ENCODE measurements at places on chromosomes 3 and 15.

- H3K4me3 ChIP-seq = no peak overlapping the region
- DNase-seq = no peak
- H3K27ac ChIP-seq = no peak overlapping the region
- H3K36me3 ChIP-seq = no peaks in the 10 kb centered on the region
Measured at GRCh38 chr3:161348796-161349400, 22.4 kb downstream of the SPTSSB start.

GRCh38 chr3:197408177-197408957, 110.0 kb upstream of the DLG1 start:
- H3K27me3 ChIP-seq = no peaks in the 10 kb centered on the region
- no peak for DNase-seq
- no peak overlapping the region for H3K27ac ChIP-seq

GRCh38 chr15:88250826-88251225, 5.7 kb downstream of the NTRK3 start:
- no peaks in the 10 kb centered on the region for H3K36me3 ChIP-seq
- H3K4me1 ChIP-seq = peaks cover 6% of the 10 kb centered on the region
- no peak overlapping the region for H3K27ac ChIP-seq
- H3K4me3 ChIP-seq = no peak overlapping the region

GRCh38 chr3:13276438-13277195, 143.5 kb downstream of the NUP210 start:
- DNase-seq = no peak
- H3K36me3 ChIP-seq = no peaks in the 10 kb centered on the region
- H3K4me3 ChIP-seq = no peak overlapping the region
- H3K4me1 ChIP-seq = peaks cover 14% of the 10 kb centered on the region

GRCh38 chr3:25027650-25028049, 400.4 kb upstream of the RARB start:
- H3K4me3 ChIP-seq = no peak overlapping the region
- no peaks in the 10 kb centered on the region for H3K36me3 ChIP-seq
- H3K4me1 ChIP-seq = peaks cover 3% of the 10 kb centered on the region
- no peak for DNase-seq
- no peaks in the 10 kb centered on the region for H3K27me3 ChIP-seq
- no peak overlapping the region for H3K27ac ChIP-seq
